ENCODE measurements at places on chromosomes 1 and 21.

DNA sequence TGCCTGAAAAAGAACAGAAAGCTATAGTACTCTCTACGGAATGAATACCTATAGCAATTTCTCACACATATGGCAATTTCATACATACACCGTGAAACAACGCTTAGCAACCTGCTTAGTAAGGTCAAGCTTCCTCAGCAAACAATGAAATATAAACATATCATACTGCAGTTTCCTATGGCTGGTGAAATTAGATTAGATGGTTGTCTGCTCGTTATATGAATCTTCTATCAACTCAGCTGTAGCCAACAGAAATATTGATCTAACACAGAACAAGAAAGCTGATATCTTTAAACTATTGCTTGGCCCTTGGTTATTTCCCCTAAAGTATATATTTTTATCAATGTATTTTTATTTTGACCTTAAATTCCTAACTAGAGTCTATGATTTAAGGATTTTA is 187.8 kb downstream of the SLC44A5 start:
- no peak for DNase-seq

- no peak for DNase-seq
Observed at GRCh38 chr1:165109013-165109412, 247.5 kb downstream of the LMX1A start.

DNA sequence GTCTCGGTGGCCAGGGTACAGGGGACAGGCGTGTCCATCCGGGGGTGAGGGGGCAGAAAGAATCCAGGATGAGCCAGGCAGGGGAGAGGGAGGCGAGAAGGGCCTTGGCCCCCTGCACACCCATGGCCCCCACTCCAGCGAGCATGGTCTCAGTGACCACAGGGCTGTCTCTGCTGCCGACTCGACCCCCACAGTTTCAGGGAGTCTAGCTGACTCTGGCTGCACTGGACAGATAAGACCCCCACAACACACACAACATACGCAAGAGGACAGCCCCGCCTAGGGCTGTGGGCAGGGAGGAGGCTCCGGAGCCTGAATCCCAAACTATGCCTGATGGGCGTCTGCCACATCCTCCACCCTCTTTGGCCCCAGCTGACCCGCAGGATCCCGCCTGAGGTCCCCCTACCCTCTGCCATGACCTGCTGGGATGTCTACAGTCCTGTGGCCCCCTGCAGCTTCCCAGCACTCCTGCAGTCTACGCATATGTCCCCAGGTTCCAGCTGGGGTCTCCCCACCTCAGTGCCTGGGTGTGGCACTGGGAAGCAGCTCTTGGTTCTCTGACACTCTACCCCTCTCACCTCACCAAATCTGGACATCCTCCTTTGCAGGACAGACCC is 22.0 kb downstream of the WNT9A start:
- no peak for DNase-seq

- no peak for DNase-seq
Observed at GRCh38 chr1:221462345-221462744, 279.5 kb downstream of the DUSP10 start.

DNA sequence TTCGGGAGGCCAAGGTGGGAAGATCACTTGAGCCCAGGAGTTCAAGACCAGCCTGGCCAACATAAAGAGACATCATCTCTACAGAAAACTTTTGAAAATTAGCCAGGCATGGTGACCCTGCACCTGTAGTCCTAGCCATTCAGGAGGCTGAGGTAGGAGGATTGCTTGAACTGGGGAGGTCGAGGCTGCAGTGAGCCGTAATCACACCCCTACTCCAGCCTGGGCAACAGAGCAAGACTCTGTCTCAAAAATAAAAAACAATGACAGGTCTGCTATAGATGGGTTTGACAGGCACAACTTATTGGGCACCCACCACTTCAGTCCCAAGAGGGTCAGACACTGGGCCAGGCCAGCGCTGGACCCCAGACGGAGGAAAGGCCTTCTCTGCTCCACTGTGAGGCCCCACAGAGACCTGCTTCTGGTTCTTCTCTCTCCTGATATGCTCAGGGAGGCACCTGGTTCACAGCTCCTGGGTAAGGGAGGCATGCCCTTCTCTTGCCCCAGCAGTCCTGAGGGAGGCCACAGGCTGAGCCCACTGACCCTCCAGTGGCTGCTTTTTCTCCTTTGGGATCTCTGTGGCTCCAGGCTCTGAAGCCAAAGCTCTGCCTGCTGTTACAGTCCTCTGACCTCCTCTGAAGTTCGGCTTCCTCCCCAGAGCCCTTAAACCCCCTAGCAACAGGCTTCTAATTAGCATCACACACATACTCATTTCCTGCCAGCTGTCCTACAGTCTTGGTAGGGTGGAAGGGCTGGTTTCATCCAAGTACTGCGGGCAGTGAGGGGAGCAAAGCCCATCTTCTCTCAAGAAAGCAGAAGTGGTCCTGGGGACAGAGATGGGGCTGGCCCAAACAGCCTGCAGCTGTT is 14.4 kb downstream of the S100A16 start:
- no peak for DNase-seq

DNA sequence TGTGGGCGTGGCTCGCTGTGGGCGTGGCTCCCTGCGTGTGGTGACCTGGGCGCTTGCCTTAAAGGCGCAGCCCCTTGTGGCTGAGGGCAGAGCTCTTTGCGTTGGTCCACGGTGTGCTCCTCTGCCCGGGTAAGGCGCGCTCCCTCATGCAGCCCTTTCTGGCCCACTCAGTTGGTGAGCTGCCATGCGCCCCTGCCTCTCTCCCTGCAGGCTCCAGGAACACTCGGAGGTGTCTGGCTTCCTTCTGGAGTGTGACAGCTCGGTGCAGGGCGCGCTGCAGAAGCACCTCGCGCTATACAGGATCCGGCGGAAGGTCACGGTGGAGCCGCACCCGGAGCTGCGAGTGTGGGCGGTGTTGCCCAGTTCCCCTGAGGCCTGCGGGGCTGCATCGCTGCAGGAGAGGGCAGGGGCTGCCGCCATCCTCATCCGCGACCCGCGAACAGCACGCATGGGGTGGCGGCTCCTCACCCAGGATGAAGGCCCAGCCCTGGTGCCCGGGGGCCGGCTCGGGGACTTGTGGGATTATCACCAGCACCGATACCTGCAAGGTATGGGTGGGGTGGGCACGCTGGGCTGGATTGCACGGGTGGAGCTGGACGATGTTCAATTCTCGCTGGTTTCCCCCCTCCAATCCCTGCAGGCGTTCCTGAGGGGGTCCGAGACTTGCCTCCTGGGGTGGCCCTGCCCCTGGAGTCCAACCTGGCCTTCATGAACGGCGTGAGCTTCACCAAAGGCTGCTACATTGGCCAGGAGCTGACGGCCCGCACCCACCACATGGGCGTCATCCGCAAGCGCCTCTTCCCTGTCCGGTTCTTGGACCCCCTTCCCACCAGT is 9.1 kb downstream of the IBA57 start:
- DNase-seq = no peak

GRCh38 chr1:159916242-159917051 is 8.9 kb downstream of the TAGLN2 start:
- DNase-seq = no peak

DNA sequence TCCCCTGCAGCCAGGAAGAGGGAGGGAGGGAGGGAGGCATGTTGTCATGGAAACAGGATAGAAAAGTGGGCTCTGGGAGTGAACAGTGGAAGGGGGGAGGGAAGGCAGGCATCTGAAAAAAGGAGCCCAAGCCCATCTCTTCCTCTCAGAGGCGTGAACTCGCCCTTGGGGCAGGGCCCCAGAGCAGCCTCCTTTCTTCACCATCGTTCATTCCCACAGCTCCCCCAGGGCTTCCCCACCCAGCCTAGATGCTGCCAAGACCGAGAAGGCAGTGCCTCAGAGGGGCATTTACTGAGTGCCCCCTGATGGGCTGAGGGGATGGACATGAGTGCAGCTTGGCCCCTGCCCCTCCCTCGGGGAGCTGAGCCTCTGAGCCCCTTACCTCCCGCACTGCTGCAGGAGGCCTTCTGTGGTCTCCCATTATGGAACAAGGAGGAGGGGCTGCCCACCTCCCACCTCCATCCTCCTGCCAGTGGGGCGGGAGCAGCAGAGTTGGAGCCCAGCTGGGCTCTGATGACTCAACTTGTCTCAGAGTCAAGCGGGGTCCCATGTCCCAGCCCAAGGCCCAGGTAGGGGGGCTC is 39.1 kb upstream of the KIF21B start:
- no peak for DNase-seq

DNA sequence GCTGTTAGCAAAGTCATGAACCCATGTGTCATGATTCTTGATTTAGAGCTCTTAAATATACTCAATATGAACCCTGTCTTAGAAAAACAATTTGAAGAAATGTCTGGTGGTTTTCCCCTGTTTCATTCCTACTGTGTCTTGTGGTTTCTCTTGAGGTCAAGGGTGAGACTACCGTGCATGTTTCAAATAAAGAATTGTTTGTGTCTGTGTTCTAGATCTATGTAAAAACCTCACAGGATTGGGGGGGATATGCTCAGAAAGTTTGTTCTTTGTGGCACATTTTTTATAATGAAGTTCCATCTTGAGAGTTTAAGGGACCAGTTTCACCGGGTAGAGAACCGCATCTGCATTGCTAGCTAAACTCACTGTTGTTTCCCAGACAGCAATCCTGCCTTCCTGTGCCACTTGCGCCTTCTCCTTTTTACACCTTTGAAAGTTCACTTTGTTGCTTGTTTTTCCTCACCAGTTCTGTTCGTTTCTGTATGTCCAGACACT is 30.9 kb upstream of the CACYBP start:
- no peak for DNase-seq

DNA sequence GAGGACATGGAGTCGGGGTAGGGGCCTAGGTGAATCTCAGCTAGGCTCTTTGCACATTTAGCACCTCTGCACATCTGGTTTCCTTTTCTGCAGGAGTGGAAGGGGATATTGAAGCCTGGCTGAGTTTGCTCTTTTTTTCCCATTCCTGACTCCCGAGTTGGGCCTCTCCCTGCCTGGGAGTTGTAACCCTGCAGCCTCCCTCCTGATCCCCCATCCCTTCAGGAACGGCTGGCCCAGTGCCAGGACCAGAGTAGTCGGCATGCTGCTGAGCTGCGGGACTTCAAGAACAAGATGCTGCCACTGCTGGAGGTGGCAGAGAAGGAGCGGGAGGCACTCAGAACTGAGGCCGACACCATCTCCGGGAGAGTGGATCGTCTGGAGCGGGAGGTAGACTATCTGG is 836 bp downstream of the OLFML3 start:
- DNase-seq = no peak

DNA sequence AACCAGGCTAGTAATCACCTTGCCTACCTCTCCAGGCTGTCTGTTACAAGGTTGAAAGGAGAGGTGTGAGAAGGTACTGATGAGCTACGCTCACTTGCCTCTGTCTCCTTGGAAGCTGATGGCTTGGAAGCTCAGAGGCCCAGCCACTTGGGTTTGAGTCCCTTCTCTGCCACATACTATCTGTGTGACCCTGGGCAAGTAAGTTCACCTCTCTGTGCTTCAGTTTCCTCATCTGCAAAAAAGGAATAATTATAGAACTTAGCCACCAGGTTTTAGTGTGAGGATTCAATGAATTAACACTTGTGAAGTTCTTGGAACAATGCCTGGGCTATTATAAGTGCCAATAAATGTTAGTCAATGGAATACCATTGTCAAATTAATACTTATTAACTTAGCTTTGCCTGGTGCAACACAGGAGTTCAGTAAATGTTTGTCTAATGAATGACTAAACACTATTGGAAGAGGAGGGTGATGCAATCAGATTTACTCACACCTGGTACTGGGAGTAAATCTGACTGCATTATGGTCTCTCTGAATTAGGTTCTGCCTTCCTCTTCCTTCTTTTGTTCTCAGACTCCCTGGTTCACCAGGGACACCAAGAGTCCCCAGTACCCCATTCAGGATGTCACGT is 55.5 kb downstream of the TRABD2B start:
- no peak for DNase-seq
